ENCODE measurements at places on chromosomes 6 and 20.
A peak's percentile ranks its signal among the peaks of the same experiment; 100 is the strongest.

DNA sequence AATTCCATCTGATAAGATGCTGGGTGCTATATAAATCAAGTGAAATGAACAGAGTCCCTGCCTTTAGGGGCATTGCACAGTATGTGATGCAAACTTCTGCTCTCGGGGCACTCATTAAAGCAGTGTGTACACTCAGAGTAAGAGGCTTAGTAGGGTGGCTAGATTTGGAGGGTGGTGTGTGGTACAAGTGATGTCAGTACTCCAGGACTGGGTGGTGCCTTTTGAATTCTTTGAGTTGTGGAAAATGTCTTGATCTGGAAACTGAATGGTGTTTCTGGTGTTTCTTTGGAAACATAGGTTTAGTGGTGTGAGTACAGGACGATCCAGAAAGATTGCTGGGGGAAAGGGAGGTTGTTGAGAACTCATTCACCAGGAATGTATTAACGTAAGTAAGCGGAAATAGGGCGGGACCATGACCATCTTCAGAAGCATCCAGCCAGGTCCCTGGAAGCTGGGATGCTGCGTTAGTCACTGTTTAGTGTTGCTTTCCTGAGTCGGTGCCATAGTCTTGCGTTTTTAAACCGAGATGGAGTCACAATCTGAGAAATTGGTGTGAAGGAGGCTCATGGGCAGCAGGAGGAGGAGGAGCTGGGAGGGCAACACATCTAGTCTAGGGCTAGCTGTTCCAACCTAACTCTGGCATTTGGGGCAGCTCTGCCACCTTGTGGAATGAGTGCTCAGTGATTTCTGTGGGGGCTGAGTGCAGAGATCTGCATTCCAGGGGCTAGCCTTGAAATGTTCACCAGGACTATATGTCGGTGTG lies 70.3 kb downstream of the SCAND1 start:
- DNase-seq, result peak; percentile 48

DNA sequence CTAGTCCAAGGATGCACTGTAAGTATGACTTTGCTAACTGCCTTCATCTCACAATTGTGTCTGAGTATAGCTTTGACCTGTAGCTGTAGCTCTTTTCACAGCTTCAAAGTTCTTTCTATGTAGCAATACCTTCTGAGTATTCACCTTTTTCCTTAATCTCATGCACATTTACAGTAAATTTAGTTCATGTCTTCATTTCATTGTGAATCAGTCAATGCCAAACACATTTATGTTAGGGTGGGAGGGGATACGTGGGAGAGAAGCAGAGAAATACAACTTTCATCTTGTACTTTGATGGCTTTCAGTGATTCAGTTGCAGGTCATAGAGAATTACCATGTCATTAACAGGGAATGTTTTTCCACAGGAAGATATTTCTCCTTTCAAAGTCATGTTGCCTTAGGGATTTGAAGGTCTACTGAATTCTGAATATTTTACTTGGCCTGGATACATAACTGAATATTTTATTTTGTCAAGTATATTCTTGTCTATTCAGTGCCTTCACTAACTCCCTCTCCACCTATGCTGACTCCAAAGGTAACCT lies 119.2 kb downstream of the TINAG start:
- no peak for DNase-seq

GRCh38 chr20:34373445-34373844 lies 10.4 kb downstream of the ITCH start:
- DNase-seq, result no peak

DNA sequence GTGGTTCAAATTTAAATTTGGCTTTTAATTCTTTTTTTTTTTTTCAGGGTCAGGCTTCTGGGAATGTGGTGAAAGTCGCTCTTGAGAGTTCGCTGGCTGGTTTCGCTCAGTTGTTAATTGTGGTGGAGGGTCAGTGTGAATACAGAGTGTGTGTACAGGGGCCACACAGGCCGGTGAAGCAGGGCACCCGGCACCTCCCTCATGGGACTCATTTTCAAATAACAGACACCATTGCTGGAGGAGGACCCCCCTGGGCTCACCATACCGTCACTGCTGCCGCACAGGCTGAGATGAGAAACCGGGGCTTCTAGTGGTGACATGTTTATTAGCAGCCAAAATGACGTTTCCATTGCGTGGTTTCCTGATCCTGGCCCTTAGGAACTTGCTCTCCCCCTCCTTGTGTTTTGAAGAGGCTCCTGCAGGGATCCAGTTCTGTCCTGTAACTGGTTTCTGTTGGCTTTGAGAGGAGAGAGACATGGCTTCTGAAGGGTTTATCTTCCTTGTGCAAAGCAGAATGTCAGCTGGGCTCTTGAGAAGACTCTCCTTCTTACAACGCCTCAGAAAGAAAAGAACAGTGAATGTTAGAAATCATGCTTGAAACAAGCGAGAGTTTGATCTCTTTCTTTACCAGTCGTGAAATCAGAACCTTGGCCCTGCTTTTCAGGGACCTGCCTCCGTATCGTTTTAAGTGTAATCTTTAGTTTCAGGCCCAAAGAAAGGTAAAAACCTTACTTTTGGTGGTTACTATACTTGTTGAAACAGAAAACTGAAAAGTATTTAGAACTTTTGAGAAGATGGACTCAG lies 37.8 kb downstream of the DUSP22 start:
- DNase-seq, result no peak

DNA sequence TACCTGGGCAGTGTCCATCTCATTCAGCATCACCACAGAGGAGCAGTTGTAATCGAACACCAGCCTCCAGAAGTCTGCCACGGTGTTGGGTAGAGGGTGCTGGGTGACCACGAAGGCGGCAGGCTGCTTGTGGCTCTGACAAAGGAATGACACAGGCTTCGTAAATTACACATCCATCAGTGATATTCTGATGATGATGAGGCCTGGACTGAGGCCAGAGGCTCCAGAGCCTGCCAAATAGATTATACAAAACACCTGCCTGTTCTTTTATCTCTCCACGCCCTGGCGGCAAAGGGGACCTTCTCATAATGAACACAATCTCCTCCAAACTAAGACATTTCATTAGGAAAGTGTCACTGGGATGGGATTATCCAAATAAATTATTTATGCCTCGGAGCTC lies 480.2 kb upstream of the CHD6 start:
- DNase-seq, result no peak

GRCh38 chr20:10669843-10670446 lies 3.9 kb downstream of the JAG1 start:
- no peak for DNase-seq

DNA sequence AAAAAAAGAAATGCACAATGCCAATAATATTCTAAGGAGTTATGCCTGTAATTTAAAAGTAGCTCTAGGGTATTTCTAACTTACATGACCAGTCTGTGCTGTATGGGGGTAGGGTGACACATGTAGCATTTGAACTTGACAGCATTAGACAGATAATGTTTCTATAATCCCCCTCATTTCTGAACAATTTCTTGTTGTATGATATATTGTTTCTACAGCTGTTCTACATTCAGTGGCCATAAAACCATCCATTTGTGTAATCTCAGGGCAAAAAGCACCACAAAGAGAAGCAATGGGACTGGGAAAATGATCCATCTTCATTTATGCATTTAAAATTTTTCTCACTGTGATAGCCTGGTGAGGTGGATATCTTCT lies 767.8 kb downstream of the TFAP2A start:
- no peak for DNase-seq

DNA sequence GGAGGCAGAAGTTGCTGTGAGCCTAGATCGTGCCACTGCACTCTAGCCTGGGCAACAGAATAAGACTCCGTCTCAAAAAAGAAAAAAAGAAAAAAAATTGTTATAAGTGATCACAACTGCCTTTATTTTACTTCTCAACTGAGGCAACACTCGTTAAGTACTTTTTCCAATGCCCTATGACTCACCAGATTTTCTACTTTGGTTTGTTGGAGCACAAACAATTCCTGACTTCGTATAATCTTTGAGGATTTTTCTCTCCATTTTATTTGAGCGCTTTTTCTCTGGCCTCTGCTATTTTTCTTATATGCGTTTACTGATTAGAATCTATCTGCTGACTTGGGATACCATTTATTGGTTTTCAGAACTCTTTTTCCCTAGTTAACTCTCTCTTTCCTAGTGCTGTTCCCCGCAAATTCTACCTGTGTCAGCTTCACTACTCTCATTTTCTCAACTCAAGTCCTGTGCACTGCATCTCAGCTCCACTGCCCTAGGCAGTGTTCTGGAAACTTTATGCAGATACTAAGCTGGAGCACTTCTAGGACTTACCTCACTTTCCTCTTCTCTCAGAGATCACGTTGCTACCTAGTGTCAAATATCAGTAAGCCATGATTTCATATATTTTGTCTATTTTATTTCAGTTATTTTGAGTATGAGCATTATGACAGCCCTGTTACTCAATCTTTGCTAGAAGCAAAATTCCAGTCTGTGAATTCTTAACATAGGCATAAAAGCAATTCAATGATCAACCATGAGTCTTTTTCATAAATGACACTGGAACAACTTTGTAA lies 1120.1 kb upstream of the CITED2 start:
- no peak for DNase-seq

DNA sequence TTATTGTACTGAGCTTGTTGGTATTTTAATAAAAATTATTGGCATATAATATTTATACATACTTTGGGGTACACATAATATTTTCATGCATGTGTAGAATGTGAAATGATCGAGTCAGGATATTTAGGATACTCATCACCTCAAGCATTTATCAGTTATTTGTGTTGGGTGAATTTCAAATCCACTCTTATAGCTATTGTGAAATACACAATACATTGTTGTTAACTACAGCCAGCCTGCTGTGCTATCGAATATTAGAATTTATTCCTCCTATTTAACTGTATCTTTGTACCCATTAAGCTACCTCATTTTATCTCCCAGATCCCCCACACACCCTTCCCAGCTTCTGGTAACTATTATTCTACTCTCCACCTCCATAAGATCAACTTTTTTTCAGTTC lies 14.6 kb upstream of the MICB start:
- no peak for DNase-seq

GRCh38 chr6:82841309-82841708 lies 224.3 kb downstream of the UBE3D start:
- no peak for DNase-seq

GRCh38 chr6:128307671-128308070 lies 212.7 kb downstream of the PTPRK start:
- DNase-seq, result no peak

GRCh38 chr6:165962366-165962765 lies 205.3 kb downstream of the TBXT start:
- no peak for DNase-seq

GRCh38 chr20:57735831-57736737 lies 26.3 kb upstream of the PMEPA1 start:
- no peak for DNase-seq

GRCh38 chr6:118899948-118900347 lies 6.0 kb downstream of the ASF1A start:
- DNase-seq, result no peak

GRCh38 chr6:106316375-106316766 lies 9.2 kb downstream of the ATG5 start:
- no peak for DNase-seq

GRCh38 chr6:32442977-32443552 lies 3.4 kb downstream of the HLA-DRA start:
- peak; percentile 14 for DNase-seq

DNA sequence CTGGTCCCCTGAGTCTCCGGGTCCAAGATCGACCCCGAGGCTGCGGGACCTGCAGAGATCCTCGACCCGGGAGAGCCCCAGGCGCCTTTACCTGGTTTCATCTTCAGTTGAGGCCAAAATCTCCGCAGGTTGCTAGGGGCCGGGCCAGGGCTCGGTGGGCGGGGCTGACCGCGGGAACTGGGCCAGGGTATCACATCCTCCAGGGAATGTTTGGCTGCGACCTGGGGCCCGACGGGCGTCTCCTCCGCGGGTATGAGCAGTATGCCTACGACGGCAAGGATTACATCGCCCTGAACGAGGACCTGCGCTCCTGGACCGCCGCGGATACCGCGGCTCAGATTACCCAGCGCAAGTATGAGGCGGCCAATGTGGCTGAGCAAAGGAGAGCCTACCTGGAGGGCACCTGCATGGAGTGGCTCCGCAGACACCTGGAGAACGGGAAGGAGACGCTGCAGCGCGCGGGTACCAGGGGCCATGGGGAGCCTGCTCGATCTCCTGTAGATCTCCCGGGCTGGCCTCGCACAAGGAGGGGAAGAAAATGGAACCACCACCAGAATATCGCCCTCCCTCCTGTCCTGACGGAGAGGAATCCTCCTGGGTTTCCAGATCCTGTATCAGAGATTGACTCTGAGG lies 53.8 kb upstream of the POLR1H start:
- peak; percentile 5 for DNase-seq

DNA sequence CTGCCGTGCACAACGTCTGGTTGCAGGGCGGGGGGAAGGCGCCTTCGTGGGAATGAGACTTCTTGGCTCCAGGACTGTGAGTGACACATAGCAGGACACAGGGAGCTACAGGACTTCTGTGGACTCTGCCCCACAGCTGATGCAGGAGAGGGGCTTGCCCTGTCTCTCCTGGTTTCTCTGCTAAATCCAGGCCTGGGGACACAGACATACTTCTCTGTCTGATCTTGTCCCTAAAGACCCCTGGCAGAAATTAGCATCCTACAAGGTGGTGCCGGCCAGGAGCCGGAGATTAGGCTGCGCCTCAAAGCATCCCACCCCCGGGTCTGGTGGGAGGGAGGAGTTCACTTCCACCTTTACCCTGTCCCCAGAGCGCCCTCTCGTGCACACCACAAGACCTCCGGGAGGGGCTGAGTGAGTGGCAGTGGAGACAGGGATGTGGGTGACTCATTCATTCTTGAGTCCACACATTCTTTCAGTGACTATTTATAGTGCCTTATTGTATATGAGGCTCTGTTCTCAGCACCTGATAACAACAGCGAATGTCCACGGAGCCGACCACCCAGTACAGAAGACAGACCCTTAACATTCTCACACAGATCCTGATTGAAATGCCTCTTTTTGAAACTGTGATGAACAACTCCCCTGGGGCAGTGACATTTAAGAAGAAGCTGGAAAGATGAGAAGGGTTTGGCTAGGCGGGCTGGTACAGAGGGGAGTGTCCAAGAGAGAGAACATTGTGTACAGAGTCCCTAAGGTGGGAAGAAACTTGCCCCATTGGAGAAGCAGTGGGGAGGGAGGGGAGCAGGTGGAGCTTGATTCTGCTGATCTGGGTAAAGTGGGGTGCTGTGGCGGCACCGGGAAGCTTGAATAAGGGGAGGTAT lies 39.0 kb downstream of the GMPR start:
- no peak for DNase-seq

DNA sequence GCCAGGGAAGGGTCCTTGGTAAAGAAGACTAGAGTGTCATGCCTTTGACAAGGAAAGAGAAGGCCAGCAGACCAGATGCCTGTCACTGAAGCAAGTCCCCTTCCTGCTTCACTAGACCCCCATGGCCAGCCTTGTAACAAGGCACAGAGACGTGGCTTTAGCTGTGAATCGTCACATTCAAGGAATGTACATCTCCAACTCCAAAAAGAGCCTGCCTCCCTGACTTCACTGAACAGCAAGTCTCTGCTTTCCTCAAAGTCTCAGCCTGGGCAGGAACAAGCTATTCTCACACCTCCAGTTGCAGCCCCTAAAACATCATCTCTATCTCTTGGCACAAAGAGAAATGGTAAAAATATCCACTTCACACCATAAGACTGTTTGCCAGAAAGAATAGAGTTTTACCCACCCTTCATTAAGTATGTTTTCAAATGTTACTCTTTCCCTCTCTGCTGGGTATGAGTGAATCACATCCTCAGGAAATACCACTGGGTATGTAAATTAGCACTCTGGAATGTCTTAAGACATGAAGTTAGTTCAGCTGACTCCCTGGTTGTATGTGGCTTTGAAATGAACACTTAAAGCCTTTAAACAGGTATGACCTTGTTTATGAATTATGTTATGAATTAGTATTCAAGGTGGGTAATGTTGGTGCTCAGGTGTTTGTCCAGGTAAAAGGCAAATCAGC lies 46.4 kb upstream of the NT5E start:
- no peak for DNase-seq
